ENCODE measurements at places on chromosomes 6 and 20. TPM values are rescaled to one million over a fixed set of nuclear protein-coding genes. Genes with fewer than 3 reads are reported as not detected.

The PTP4A1 gene
- total RNA-seq, result 49.3 TPM

The IPCEF1 gene
- total RNA-seq, result 14.2 TPM

The LPIN3 gene
- total RNA-seq, result 0.77 TPM

DNA sequence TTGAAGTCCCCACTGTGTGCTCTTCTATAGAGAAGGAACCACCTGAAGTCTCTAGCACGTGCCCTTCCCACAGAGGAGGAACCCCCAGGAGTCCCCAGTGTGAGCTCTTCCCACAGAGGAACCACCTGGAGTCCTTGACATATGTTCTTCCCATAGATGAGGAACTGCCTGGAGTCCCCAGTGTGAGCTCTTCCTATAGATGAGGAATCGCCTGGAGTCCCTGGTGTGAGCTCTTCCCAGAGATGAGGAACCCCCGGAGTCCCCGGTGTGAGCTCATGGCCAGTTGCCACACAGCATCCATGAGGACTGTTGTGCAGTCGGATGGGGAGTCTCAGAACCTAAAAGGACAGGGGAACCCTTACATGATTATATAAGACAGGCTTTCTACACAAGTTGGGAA lies 158.1 kb upstream of the THBS2 start:
- no peaks in the 10 kb centered on the region for H3K4me1 ChIP-seq
- peaks cover 9% of the 10 kb centered on the region for H3K27me3 ChIP-seq
- no peak overlapping the region for H3K4me3 ChIP-seq
- no peak overlapping the region for H3K27ac ChIP-seq
- no peak for DNase-seq

DNA sequence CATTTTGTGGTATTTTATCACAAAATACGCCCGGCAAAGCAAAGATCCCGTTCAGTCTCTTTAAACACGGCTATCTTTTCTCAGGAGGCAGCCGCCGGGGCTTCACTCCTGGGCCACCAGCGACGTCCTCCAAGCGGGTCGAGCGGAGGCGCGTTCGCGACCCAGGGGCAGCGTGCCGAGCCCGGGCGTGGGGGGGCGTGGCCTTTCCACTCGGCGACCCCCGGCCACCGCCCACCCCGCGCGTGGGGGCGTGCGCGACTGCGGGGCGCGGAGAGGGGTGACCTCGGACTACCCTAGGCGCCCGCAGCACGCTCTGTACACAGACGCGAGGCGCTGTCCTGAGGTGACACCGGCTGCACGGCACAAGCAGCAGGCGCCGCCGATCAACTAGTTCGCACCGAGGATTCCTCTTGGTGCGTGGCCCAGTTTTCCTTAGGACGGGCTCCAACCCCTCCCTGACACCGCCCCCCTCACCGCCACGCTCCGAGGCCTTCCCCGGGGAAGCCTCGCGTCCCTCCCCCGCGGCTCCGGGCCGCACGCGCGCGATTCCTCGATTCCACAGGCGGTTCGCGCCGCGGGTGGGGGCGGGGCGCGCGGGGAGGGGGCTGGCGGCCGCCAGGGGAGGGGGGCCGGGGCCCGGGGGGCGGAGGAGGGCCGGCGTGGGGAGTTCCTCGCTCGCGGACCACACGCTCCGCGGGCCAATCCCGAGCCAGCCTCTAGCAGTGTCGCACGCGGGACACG lies 1.1 kb upstream of the JARID2 start:
- H3K27ac ChIP-seq, result peak overlapping the region; percentile 94
- H3K27me3 ChIP-seq, result peaks cover 1% of the 10 kb centered on the region
- peak; percentile 70 for DNase-seq

DNA sequence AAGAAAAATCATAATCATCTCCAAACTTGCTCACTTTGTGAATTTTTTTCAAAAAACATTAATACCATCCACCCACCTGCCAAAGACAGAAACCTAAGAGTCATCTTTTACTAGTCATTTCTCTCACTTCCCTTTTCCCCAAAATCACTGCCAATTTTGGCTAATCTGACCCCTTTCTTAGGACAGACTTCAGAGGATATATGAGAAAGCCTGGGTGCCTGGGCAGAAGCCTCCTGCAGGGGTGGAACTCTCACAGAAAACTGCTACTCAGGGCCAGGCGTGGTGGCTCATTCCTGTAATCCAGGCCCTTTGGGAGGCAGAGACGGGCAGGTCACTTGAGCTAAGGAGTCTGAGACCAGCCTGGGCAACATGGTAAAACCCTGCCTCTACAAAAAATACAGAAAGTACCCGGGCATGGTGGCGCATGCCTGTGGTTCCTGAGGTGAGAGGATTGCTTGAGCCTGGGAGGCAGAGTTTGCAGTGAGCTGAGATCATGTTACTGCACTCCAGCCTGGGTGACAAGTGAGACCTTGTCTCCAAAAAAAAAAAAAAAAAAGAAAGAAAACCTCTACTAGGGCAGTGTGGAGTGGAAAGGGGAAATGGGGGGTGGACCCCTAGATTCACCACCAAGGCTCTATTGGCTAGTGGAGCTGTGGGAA lies 3.8 kb downstream of the DEK start:
- peaks cover 54% of the 10 kb centered on the region for H3K4me1 ChIP-seq
- peak; percentile 69 for DNase-seq
- H3K27ac ChIP-seq, result peak overlapping the region; percentile 60
- H3K27me3 ChIP-seq, result no peaks in the 10 kb centered on the region

- no peak for DNase-seq
- peaks cover 6% of the 10 kb centered on the region for H3K27me3 ChIP-seq
- no peak overlapping the region for H3K27ac ChIP-seq
- H3K36me3 ChIP-seq, result peaks cover 2% of the 10 kb centered on the region
Observed at GRCh38 chr6:148750838-148751792, 4.3 kb downstream of the UST start.

DNA sequence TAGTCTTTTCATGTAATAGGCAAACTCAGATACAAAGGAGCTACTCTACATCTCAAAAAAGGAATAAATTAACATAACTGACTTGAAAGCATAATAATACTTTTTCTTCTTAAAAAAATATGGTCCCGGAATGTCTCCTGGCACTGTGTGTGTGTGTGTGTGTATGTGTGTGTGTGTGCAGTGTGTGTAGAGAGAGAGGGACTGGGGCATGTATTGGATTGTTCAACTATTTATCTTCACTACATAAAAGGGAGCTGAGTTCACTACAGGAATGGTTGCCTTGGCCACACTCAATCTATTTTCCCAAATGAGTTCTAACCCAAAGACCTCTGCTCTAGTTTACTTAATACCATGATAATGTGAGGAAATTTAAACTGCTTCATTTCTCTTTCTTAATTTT lies 51.1 kb downstream of the B3GAT2 start:
- peaks cover 2% of the 10 kb centered on the region for H3K27me3 ChIP-seq
- no peaks in the 10 kb centered on the region for H3K36me3 ChIP-seq
- H3K4me1 ChIP-seq, result no peaks in the 10 kb centered on the region
- no peak overlapping the region for H3K4me3 ChIP-seq

GRCh38 chr6:170269846-170270541 lies 20.9 kb downstream of the DLL1 start:
- H3K36me3 ChIP-seq, result no peaks in the 10 kb centered on the region
- no peak overlapping the region for H3K27ac ChIP-seq
- no peak for DNase-seq
- no peak overlapping the region for H3K4me3 ChIP-seq
- peaks cover 18% of the 10 kb centered on the region for H3K4me1 ChIP-seq

DNA sequence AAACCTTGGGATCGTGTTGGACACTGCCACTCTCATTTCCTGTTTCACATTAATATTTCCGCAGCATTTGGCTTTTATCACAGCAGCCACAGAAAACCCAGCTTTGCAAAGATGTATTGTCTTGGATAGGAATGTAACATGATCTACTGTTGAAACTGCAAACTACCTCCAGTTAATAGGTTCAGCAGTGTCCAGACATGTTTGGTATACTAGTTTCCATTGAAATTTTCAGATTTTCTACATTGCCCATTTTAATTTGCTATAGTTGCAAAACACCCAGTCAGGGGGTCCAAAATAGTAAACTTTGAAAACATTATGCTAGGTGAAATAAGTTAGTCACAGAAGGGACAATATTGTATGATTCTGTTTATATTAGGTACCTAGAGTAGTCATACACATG lies 3.3 kb downstream of the ANKRD6 start:
- H3K27ac ChIP-seq, result no peak overlapping the region
- H3K4me1 ChIP-seq, result peaks cover 21% of the 10 kb centered on the region
- H3K36me3 ChIP-seq, result no peaks in the 10 kb centered on the region
- H3K27me3 ChIP-seq, result peaks cover 1% of the 10 kb centered on the region

DNA sequence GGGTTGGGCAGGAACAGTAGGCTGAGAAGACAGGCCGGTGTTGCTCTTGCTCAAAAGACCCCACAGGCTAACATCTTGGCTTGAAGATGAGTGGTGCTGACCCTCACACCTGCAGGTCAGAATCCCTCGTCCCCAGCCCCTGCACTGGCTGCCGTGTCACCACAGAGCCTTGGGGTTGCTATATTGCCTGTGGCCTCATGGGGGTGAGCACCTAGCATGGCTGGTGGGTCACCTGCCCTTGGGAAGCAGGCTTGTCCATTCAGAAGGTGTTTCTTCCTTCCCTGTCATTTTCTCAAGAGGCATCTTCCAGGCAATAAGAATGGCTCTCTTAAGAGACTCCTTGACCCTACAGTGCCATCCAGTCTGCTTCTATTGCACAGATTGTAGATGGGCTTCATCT lies 7.7 kb downstream of the SLC22A16 start:
- no peak overlapping the region for H3K4me3 ChIP-seq
- H3K36me3 ChIP-seq, result no peaks in the 10 kb centered on the region
- DNase-seq, result no peak
- H3K4me1 ChIP-seq, result no peaks in the 10 kb centered on the region
- H3K27ac ChIP-seq, result no peak overlapping the region

DNA sequence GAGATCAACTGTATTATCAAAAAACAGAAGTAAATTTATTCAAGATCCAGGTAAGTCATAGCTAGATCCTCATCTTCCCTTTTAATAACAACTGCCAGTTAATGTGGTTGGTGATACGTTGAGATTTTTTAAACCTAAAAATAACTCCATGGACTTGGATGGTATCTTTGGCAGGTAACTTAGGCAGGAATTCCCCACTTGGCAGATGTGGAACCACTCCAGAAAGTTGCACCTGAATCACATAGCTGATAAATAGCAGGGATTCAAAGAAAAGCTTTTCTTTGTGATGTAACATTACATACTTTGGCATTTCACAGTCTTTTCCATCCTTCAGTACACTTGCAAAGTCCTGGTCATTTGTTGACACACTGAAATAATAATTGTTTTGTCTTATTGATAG lies 62.6 kb downstream of the PRPH2 start:
- peaks cover 40% of the 10 kb centered on the region for H3K36me3 ChIP-seq
- no peak overlapping the region for H3K27ac ChIP-seq
- no peaks in the 10 kb centered on the region for H3K4me1 ChIP-seq
- no peak for DNase-seq
- no peaks in the 10 kb centered on the region for H3K27me3 ChIP-seq
- no peak overlapping the region for H3K4me3 ChIP-seq

GRCh38 chr6:100833972-100834574 lies 47.1 kb downstream of the ASCC3 start:
- H3K4me3 ChIP-seq, result no peak overlapping the region
- H3K36me3 ChIP-seq, result peaks cover 34% of the 10 kb centered on the region
- no peak for DNase-seq
- peaks cover 15% of the 10 kb centered on the region for H3K4me1 ChIP-seq
- no peaks in the 10 kb centered on the region for H3K27me3 ChIP-seq
- no peak overlapping the region for H3K27ac ChIP-seq

GRCh38 chr20:15895560-15896084 lies 677.6 kb downstream of the KIF16B start:
- H3K4me1 ChIP-seq, result peaks cover 11% of the 10 kb centered on the region
- H3K27ac ChIP-seq, result no peak overlapping the region
- H3K27me3 ChIP-seq, result no peaks in the 10 kb centered on the region
- H3K4me3 ChIP-seq, result no peak overlapping the region
- DNase-seq, result peak; percentile 9

DNA sequence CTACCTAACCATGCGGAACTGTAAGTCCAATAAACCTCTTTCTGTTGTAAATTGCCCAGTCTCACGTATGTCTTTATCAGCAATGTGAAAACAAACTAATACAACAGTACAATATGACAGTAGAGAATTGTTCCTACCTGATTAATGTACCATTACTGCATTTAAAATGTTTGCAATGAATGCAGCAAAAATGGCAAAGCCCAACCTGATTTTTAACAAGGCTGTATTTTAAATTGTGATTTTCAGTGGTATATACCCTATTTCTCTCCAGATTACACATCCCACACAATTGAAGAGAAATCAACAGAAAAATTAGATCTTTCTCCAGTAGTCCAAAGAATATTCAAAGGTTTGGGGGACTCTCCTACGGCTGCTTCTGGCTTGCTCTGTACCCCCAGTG lies 3.3 kb upstream of the PCSK2 start:
- no peak overlapping the region for H3K27ac ChIP-seq
- H3K4me1 ChIP-seq, result peaks cover 2% of the 10 kb centered on the region
- no peak for DNase-seq
- peaks cover 1% of the 10 kb centered on the region for H3K36me3 ChIP-seq
- H3K27me3 ChIP-seq, result peaks cover 38% of the 10 kb centered on the region

Measured in activated CD4-positive, alpha-beta memory T cell treated with anti-CD3 and anti-CD28 coated beads for 36 hours (primary cell).